RPMI8226 (cell line): ENCODE measurements at places on chromosomes 16 and 17.

GRCh38 chr17:49890077-49890821 lies 42.4 kb upstream of the TAC4 start:
- no peak for DNase-seq

GRCh38 chr17:1120596-1121441 lies 59.0 kb downstream of the ABR start:
- DNase-seq, result no peak

DNA sequence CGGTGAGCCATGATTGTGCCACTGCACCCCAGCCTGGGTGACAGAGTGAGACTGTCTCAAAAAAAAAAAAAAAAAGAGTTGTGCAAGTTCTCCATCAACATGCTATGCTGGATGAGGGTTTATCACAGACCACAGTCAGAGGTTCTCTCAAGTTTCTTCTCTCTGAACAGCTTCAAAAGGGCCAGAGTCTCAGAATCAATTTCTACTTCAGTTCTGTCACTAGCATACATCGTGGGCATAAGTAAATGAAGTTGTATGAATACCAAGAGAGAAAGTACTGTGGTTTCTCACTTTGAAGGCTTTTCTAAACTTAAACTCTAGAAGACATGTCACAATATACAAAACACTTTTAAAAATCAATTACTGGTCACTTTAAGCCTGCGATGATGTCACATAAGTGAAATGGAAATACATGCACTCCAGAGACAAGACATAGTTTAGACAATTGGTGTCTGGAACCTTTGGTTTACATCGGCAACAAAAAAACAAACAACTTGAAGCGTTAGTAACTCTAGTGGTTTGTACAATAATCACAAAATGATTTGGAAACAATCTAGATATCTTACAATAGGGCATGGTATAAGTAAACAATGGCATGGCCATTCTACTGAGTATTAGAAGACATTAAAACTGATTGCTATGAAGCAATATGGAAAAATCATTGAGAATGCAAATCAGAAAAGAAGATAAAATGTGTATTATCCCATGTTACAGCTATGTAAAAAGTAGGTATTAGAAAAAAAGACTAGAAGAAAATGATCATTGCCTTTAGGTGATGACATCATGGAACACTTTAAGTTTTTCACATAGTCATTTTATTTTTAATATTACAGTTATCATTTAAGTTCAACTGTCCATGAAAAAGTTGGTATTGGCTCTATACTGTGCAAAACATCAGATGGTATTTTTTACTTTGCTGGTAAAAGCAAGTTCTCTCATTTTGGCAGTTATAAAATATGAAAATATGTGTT lies 232.3 kb downstream of the ZFHX3 start:
- DNase-seq, result no peak

- DNase-seq, result no peak
Measured at GRCh38 chr17:6775871-6776405, at the start of gene FBXO39. FBXO39 (plus strand) TSS chr17:6776215; CDS start chr17:6779869, 3,654 bp downstream.

- DNase-seq, result no peak
Measured at GRCh38 chr17:62681939-62682381, 54.5 kb downstream of the MRC2 start.

- no peak for DNase-seq
Measured at GRCh38 chr16:67256701-67257230, 8.0 kb downstream of the SLC9A5 start.
